ENCODE measurements at places on chromosomes 3 and 15.

GRCh38 chr3:161449785-161450184 is 46.8 kb upstream of the OTOL1 start:
- no peak for DNase-seq

DNA sequence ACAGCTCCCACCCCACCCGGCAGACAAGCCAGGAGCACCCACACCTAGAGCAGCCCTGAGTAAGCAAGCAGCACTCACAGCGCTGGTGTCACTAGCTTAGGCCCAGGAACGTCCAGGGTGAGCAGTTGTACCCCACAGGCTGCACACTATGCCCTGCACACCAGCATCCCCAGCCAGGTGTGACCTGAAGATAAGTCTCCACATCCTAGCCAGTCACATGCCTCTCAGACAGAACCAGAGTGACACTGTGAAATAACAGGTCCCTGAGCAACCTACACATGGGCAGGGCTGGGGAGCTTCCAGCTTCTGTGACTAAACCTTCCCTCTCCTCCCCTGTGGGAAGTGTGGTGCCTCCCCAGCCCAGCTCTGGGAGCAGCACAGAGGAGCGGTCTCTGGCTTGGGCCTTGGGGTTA is 253.6 kb downstream of the UACA start:
- no peak for DNase-seq

- no peak for DNase-seq
These were observed 54.3 kb downstream of the RASGRF1 start for GRCh38 chr15:79036323-79036722.

DNA sequence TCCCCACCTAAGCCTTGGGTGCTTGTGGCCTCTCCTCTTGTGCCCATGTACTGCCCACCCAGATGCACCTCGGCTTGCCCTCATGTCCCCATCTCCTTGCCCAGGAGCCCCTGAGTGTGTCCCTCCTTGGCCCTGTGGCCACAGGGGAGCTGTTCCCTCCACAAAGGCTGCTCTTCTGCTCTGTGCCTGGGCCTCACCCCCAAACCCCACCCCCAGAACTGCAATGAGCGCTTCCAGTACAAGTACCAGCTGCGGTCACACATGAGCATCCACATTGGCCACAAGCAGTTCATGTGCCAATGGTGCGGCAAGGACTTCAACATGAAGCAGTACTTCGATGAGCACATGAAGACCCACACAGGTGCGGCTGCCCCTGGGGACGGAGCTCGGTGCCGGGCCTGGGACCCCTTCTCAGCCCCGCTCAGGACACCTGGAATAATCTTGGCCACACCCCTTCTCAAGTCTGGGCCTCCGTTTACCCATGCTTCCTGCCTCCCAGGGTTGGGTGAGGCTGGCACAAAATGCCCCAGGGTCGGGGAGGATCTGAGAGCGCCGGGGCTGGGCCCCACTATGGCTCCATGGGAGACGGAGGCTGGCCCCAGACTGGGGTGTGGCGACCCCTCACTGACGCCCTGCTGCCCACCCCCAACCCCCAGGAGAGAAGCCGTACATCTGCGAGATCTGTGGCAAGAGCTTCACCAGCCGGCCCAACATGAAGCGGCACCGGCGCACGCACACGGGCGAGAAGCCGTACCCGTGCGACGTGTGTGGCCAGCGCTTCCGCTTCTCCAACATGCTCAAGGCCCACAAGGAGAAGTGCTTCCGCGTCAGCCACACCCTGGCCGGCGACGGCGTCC is 10.3 kb downstream of the ZBTB47 start:
- no peak for DNase-seq

DNA sequence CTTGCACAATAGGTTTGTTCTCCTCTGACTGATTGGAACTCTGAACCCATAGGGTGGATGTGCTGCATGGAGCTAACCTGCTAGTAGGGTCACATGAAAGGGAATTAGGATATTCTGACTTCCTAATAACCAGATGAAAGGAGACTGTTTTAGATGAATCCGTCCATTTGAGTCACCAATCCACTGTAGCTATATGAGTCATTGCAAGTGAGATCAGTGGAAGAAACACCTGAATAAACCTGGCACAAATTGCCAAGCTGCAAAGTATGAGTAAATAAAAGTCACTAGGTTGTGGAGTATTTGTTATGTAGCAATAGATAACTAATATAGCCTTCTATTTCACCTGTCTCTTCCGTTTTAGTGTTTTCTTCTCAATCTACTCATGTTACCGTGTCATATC is 584.4 kb downstream of the PDCD6IP start:
- peak; percentile 71 for DNase-seq

GRCh38 chr3:29153811-29154210 is 127.1 kb upstream of the RBMS3 start:
- no peak for DNase-seq

GRCh38 chr3:58540176-58540858 is 3.3 kb upstream of the ACOX2 start:
- no peak for DNase-seq

DNA sequence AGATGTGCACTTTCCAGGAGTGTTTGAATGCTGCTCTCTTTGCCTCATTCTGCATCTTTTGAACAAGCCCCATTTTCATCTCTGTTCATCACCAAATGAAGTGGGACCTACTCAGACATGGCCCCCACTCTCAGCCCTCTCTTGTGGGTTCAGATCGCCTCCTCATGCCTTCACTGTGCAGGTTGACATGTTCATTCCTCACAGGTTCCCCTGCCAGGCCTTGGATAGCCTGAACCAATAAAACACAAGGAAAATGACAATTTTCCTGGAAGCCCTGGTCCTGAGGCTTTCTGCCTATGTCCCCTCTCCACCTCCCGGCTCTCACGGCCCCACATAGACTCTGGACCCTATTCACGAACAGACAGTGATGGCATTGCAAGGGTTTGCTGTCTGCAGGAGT is 17.7 kb downstream of the KLF15 start:
- no peak for DNase-seq

DNA sequence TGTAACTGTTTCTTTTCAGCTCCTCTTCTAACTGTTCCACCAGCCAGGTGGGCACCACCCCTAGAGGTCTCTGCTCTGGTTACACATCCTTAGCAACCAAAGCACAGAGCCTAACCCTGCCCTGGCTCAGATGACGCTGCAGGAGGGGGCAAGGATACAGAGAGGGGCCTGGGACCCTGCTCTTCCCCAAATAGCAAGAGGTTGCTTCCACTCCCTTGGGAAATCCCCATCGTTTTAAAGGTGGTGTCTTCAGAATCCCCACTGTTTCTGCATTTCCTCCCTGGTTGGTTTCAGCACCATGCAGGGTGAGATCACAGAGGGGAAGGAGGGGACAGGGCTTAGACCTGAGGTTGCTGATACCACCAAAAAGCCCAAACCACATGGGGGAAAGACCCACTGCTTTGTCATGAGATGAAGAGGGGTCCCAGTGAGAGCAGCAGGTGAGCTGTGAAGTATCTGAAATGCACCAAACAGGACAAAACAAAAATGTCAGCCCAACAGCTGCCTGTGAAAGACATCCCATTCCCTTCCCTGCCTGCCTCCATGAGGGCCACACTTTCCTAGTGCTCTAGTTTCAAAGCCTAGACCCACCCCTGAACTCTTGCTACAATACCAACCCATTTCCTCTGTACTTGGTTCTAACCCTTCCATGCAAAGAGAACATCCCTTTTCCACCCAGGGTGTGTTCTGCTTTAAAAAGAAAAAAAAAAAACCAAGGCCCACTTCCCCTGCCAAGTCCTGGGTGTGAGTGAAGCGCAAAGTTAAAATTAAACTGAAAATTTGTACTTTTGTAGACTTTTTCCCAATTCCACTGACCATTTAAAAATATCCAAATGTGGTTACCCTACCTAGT is 29.0 kb downstream of the ANP32A start:
- no peak for DNase-seq

GRCh38 chr3:44237161-44237560 is 4.5 kb upstream of the TOPAZ1 start:
- no peak for DNase-seq

DNA sequence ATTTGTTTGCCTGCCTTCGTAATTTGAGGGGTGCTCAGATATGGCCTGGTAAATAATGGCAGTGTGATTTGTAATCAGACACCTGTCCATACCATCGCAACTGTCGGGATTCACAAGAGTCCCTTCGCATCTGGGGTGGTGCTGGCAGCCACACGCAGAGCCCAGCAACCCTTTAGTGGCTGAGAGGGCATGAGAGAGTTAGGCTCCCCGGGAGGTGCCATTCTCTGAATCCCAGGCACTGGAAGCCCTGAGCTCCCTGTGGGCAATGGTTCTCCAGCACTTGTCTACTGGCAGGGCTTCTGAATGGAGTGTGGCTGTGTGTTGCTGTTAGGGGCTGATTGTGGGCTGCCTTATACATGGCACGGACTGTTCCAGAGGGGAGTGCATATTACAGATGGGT is 230.1 kb downstream of the EBLN2 start:
- DNase-seq: no peak

- no peak for DNase-seq
These were observed 518.5 kb upstream of the CADM2 start for GRCh38 chr3:84440291-84440690.

- DNase-seq: peak; percentile 60
These were observed 5.0 kb downstream of the MKRN3 start for GRCh38 chr15:23570486-23570885.

DNA sequence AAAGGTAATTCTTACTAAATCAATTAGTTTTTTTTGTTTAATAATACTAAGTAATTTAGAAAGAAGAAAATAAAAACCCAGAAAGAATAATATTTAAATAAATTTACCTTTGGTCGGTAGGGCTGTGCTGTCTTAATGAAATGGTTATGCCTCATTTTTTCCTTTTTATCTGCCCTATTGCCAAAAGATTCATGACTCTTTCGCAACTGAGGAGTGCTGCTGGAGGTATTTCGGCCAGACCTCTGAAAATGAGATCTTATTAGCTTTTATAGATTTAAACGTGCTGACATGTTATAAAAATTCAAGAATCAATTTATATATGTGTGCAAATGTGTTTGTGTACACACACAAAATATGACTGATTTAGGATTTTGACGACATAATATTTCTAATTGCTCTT is 67.1 kb upstream of the USP50 start:
- DNase-seq: no peak

DNA sequence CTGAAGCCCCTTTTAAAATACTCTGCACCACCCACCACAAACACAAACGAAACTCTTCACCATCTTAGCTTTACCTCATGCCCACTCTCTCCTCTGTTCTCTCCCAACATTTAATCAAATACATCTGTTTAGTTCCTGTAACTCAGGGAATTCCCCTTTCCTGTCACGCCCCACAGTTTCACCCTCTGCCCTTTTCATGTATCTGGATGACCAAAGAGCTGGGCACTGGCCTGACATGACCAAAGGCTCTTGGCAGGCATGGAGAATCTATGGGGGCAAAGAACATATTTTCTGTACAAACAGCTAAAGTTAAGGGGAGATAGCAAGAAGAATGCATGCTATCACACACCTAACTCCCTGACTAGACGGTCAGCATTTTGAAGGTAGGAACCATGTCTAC is 270.0 kb downstream of the TBL1XR1 start:
- DNase-seq: no peak

- DNase-seq: peak; percentile 9
These were observed 9.2 kb upstream of the GRIP2 start for GRCh38 chr3:14549256-14549919.

DNA sequence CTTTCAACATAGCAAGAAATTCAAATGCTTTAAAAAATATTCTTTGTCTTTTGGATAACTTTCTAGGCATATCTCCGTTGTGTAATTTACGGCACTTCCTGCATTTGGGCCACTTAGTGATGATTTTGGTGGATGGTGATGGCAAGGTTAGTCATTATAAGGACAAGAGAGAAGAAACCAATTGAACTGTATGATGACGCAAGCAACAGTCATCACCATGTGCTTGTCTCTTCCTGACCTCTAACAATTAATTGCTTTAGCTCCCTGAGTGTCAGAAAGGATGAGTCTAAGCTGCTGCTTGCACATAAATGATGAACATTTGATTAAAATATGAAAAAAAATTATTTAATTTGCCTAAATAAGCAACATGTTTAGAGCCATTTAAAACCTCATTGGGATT is 11.3 kb upstream of the P2RY12 start:
- DNase-seq: no peak

DNA sequence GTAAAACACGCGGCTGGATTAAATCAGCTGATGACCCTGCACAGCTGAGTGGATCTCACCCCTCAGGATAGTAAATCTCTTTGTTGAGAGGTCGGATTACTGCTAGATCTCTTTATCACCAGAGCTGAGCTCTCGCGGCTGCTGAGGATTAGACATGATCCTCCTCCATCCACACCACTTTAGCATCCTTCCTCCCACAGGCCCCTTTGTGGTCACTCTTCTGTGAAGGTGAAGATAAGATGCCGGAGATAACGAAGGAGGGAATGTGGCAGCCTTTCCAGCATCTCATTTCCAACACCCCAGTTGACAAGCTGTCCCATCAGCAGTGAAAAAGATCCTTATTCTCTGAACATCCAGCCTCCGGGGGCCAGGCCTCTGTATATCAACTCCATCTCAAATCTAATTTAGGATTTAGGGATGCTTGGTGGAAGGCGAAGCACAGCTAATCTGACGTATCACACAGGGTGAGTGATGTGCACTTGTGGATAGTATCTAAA is 47.5 kb upstream of the SELENOK start:
- no peak for DNase-seq

GRCh38 chr3:193793123-193793522 is 200.1 kb downstream of the OPA1 start:
- DNase-seq: no peak

GRCh38 chr3:9779075-9779593 is 9.4 kb upstream of the CAMK1 start:
- DNase-seq: no peak

- DNase-seq: no peak
These were observed 23.3 kb downstream of the AQP9 start for GRCh38 chr15:58161436-58161930.

DNA sequence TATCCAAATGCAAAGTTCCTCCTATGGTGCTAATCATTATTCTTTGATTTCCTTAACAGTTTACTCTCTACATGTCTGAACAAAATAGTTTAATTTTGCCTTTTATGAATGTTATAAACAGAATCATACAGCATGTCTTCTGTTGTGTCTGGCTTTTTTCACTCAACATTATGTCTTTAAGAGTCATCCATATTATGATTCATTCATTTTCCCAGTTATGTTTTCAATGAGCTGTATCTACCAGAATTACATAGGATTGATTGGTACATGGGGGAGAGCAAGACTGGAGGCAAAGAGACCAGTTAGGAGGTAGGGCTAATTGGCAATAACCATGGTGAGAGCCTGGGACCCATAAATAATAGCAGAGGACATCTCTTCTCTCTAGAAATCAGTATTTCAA is 16.6 kb upstream of the RAP2B start:
- no peak for DNase-seq
